ENCODE measurements at places on chromosomes 7 and 10. TPM values are rescaled to one million over a fixed set of nuclear protein-coding genes. Genes with fewer than 3 reads are reported as not detected.

- no peak for DNase-seq
Observed at GRCh38 chr7:165661-166337, 26.6 kb upstream of the FAM20C start.

- DNase-seq, result no peak
Observed at GRCh38 chr7:27998382-27998781, 182.2 kb downstream of the JAZF1 start.

GRCh38 chr7:2861509-2861908 is 17.4 kb upstream of the GNA12 start:
- DNase-seq, result no peak

GRCh38 chr10:122558452-122558851 is 2.1 kb upstream of the DMBT1 start:
- DNase-seq, result no peak

- DNase-seq, result no peak
Observed at GRCh38 chr10:43943119-43943817, 294.6 kb upstream of the ZNF32 start.

- no peak for DNase-seq
Observed at GRCh38 chr7:30214651-30215137, 69.7 kb upstream of the ZNRF2 start.

EPO gene
- 0.17 TPM for total RNA-seq

GRCh38 chr7:2644220-2644561 is 12.4 kb downstream of the TTYH3 start:
- no peak for DNase-seq

SPDYE5 gene
- total RNA-seq, result not detected

GPC2 gene
- total RNA-seq, result 0.69 TPM

DNA sequence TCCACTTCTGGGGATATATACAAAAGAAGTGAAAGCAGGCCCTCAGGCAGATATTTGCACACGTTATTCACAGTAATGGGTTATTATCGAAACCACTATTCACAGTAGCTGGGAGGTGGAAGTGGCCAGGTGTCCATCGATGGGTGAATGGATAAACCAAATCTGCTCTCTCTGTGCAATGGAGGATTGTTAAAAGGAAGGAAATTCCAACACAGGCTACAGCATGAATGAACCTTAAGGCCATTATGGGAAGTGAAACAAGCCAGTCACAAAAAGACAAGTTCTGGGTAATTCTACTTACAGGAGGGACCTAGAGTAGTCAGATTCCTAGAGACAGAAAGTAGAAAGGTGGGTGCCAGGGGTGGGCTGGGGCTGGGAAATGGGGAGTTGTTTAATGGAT is 48.5 kb upstream of the BHLHA15 start:
- no peak for DNase-seq

MICALL2 gene
- 174 TPM for total RNA-seq

ASAH2B gene
- total RNA-seq, result 5.3 TPM

GRCh38 chr10:77527839-77528238 is 109.8 kb downstream of the KCNMA1 start:
- DNase-seq, result no peak

- DNase-seq, result no peak
Observed at GRCh38 chr10:31207636-31208035, 111.4 kb upstream of the ZEB1 start.

FOXI2 gene
- not detected for total RNA-seq

DNA sequence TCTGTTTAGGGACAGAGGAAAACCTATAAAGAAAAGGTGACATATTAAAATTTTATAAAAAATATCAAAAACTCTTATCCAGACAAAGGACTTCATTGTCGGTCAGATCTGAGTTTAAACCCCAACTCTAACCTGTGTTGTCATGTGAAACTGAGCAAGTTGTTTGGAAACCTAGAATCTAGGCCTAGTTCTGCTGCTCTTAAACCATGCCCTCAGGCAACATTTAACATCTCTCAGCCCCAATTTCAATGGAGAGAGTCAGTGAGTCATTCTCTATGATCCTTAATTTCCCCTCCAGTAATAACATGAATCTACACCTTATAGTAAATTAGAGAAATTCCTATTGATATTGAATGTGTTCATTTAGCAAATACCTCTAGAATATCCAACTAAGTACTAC is 192.3 kb downstream of the IMMP2L start:
- no peak for DNase-seq

PRLHR gene
- total RNA-seq, result 10.4 TPM

NEURL1 gene
- total RNA-seq, result not detected
